Activated T-helper 1 cell treated with anti-CD3 and anti-CD28 coated beads, Interleukin-12 subunit alpha, Interleukin-12 subunit beta, Interleukin-2, Interleukin-4 antibody, amounts not matched to agents 30 ng/mL and 10 ng/mL and 1 ng/mL, durations not matched to agents 14 hours and 24 hours and 36 hours (primary cell): ENCODE measurements at places on chromosomes 2 and 18. TPM values are rescaled to one million over a fixed set of nuclear protein-coding genes. Genes with fewer than 3 reads are reported as not detected.

The C2orf66 gene
- total RNA-seq: 0.18 and 0.42 TPM in 2 replicates

The POU3F3 gene
- total RNA-seq: not detected in 2 replicates

The MC5R gene
- not detected in 2 replicates for total RNA-seq

The ATOH8 gene
- 0.29 and 0.47 TPM in 2 replicates for total RNA-seq

The SCYGR4 gene
- not detected in 2 replicates for total RNA-seq

The GAL3ST2 gene
- total RNA-seq: 0.51 and 0.60 TPM in 2 replicates

The C2orf92 gene
- 16.1 and 17.2 TPM in 2 replicates for total RNA-seq

The VAMP8 gene
- 86.1 and 89.6 TPM in 2 replicates for total RNA-seq

The RESP18 gene
- not detected in 2 replicates for total RNA-seq

The DNAJC5G gene
- total RNA-seq: not detected in 2 replicates

The SLC16A14 gene
- 3.1 and 3.3 TPM in 2 replicates for total RNA-seq

The MDH1B gene
- 0.20 and 0.36 TPM in 2 replicates for total RNA-seq

The CCBE1 gene
- total RNA-seq: 0.02 TPM in 1 of 2 replicates, not detected in the other

- no peak for DNase-seq
Measured at GRCh38 chr2:46181789-46182530, 115.2 kb upstream of the EPAS1 start.

- no peak for DNase-seq
Measured at GRCh38 chr2:196278491-196278911, 107.1 kb upstream of the STK17B start.

DNA sequence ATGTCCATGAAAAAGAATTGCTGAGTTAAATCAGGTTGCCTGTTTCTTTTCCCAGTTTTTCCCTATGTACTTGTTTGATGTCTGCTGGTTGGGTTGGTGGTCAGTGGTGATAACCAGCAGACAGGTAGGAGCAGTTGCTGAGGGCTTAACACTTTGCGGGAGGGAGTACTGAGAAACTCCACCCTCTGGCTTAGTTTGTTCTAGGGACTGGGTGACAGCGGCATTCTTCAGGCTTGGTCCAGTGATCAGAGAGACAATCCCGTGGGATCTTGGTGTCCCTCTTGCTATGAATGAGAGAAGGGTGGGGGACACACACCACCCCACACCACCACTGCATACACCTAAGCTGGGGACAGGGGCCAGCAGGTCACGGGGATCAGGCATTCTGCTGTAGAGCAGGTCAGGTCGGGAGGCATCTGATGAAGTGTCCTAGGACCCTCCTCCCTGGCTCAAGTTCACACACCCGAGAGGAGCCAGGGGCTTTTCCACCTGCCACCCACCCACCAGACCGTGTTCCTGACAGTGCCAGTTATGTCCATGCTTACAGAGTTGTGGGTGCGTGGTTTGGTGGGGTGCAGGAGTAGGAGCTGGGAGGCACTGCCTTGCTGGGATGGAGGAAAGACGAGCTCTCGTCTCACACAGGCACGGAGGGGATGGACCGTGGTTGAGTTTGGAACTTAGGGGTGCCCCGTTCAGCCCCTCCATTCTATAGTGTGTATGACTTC lies 21.3 kb upstream of the ALLC start:
- DNase-seq: no peak

DNA sequence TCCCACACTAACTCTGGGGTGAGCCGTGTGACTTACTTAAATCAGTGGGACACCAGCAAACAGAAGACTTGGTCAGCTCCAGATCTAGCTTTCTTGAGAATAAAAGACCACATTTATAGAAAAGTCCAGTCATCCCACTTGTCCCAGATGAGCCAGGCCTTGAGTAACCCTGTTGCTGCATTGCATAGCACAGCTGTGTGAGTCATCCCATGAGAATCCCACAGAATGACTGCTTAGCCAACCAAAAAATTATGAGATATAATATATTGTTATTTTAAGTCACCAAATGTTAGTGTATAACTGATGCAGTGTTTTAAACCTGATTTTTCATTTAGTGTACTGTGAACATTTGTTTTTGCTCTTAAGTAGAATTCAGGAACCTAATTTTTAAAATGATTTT lies 94.2 kb upstream of the FSHR start:
- DNase-seq: no peak

- DNase-seq: peak; percentile 57
Measured at GRCh38 chr18:62524440-62525200, 1.8 kb downstream of the ZCCHC2 start.

GRCh38 chr2:190657474-190658255 lies 8.8 kb downstream of the NAB1 start:
- DNase-seq: no peak

DNA sequence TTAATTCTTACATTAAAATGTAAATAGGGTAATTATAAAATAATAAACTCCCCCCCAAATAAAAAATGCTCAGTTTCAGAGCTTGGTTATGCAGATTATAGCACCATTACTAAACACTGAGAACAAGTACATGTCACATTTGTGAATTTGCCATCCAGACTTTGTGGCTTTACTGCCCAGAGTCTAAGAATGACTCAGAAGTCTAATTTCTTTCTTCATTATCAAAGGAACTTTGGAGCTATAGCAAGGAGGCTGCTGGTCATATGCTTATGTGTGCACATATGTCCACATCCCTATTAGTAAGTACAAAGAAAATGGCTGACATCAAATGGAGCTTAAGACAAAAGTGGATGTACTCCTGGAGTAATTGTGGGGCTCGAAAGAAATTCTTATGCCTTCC lies 248.5 kb upstream of the SESTD1 start:
- DNase-seq: no peak

GRCh38 chr2:173996766-173997165 lies 31.6 kb upstream of the SP3 start:
- DNase-seq: no peak

DNA sequence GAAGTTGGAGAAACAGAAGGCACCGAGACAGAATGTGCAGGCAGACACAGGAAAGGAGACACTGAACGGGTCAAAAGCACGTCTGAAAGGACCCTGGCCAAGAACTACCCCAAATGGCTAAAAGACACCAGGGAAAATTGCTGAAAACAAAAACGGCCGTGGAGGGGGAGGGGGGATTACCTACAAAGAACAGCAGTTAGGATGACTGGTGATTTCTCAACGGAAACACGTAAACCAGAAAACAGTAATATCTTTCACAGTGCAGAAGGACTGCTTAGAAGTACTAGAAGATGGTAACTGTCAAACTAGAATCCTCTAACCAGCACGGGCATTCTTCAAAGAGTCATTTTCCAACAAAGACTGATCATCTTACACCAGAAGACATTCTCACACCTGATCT lies 142.6 kb downstream of the HDAC4 start:
- no peak for DNase-seq

- no peak for DNase-seq
Measured at GRCh38 chr2:40251137-40251536, 200.8 kb downstream of the SLC8A1 start.

- no peak for DNase-seq
Measured at GRCh38 chr2:121634354-121635307, 14.6 kb downstream of the CLASP1 start.

GRCh38 chr2:119290859-119291587 lies 67.4 kb downstream of the STEAP3 start:
- peak; percentile 27 for DNase-seq

- no peak for DNase-seq
Measured at GRCh38 chr18:8045884-8046281, 478.8 kb downstream of the PTPRM start.

DNA sequence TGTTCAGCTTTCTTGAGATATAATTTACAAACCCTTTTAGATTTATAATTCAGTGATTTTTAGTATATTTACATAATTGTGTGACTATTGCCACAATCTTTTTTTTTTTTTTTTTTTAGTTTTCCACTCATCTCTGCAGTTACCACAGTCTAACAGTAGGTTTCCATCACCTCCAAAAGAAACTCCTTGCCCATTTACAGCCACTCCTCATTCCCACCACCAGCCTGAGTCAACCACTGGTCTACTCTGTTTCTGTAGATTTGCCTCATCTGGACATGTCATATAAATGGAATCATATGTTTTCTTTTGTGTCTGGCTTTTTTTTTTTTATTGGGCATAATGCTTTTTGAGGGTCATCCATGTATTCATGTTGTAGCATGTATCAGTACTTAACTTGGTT lies 16.1 kb downstream of the MTX2 start:
- DNase-seq: no peak

GRCh38 chr2:99877963-99878362 lies 264.4 kb downstream of the AFF3 start:
- DNase-seq: no peak

DNA sequence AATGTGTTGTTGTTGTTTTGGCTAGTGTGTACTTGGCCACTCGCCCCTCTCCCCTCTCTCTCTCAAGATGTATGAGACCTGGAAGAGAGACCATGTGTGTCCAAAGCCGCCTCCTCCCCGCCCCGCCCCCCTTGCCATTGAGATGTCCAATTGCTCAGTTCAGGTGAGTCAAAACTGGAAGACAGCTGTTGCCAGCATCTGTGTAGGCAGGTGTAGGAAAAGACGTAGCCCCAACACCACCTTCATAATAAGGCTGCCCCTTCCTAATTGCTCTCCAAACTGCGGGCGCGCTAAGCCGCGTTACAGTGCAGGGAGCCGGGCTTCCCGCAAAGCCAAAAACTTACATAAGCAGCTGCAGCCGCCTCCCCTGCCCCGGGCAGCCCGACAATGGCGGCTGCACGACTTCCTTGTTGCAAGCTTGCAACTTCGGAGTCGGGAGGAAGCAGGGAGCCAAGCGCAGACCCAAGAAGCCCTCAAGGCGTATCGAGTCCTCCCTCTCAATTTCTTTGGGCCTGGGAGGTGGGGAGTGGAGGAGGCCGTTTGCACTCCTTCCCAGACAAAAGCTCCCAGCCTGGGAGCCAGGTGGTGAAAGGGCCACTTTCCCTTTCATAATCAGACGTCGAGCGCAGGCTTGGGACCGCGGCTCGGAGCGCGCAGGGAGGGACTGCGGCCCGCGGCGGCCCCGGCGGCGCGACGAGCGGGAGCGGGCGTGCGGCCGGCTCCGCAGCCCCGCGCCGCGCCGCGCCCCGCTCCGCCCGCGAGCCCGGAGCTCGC lies 882 bp downstream of the ZBTB14 start:
- peak; percentile 49 for DNase-seq

- no peak for DNase-seq
Measured at GRCh38 chr18:28114472-28114871, 62.5 kb downstream of the CDH2 start.

GRCh38 chr2:41965909-41966295 lies 81.9 kb upstream of the PKDCC start:
- no peak for DNase-seq

DNA sequence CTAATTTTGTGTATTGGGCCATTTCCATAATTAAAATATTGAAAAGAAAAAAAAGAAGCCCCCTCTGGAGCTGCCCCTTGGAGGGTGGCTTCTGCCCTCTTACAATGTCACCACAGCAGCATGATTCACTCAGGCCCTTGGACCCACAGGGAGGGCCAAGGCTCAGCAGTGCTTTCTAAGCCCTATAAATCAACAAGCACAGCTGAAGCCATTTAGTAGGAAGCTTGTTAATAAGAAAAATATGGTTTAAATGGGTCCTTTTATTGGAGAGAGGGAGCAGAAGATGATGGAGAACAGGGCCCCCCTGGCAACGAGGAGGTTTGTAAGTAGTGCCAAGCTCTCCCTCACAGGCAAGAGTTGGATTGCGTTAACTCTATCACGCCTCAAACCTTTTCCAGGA lies 107.6 kb upstream of the FZD7 start:
- no peak for DNase-seq

DNA sequence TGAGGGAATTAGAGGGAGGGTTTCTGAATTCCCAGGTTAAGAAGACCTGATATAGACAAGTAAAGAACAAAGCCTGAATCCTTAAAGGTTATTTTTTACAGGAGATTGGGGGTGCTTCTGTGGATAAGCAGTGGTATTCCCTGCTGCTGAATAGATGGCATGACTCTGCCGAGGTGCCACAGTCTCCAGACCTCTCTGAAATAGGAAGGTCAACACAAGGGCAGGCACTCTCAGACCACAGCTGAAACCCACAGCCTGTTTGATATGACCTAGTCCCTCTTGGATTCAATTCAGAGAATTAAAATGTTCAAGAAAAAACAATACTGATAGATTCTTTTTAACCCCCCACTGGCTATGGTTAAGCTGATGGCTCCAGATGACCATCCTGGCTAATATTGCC lies 259.3 kb downstream of the PTGR3 start:
- DNase-seq: no peak

DNA sequence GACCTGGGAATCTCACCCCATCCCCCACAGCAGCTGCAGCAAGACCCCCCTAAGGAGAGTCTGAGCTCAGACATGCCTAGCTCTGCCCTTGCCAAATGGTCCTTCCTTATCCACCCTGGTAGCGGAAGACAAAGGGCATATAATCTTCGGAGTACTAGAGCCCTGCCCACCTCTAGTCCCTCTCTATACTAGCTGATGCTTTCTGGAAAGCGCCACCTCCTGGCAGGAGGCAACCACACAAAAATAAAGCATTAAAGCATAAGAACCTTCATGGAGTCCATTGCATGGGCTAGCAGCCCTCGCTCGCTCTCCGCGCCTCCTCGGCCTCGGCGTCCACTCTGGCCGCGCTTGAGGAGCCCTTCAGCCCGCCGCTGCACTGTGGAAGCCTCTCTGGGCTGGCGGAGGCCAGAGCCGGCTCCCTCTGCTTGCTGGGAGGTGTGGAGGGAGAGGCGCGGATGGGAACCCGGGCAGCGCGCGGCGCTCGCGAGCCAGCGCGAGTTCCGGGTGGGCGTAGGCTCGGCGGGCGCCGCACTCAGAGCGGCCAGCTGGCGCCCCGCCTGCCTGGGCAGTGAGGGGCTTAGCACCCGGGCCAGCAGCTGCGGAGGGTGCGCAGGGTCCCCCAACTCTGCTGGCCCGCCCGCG lies 941.2 kb downstream of the SUCLG1 start:
- no peak for DNase-seq
